ENCODE measurements at places on chromosomes 3 and 15.
A peak's percentile ranks its signal among the peaks of the same experiment; 100 is the strongest.

DNA sequence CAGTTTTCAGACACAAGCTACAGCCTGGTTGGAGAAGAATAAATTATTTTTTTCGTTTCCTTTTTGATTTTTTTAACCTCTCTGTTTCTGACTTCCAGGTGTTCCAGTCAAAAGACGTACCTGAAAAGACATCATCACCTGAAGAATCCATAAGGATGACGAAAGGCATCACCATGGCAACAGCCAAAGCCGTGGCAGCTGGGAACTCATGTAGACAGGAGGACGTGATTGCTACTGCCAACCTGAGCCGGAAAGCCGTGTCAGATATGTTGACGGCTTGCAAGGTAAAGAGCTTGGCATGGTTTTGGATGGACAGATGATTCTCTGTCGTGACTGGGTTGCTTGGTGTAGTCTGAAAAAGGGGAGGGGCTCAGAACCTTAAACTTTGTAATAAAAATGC is 237.0 kb upstream of the TPM1 start:
- DNase-seq, result no peak

DNA sequence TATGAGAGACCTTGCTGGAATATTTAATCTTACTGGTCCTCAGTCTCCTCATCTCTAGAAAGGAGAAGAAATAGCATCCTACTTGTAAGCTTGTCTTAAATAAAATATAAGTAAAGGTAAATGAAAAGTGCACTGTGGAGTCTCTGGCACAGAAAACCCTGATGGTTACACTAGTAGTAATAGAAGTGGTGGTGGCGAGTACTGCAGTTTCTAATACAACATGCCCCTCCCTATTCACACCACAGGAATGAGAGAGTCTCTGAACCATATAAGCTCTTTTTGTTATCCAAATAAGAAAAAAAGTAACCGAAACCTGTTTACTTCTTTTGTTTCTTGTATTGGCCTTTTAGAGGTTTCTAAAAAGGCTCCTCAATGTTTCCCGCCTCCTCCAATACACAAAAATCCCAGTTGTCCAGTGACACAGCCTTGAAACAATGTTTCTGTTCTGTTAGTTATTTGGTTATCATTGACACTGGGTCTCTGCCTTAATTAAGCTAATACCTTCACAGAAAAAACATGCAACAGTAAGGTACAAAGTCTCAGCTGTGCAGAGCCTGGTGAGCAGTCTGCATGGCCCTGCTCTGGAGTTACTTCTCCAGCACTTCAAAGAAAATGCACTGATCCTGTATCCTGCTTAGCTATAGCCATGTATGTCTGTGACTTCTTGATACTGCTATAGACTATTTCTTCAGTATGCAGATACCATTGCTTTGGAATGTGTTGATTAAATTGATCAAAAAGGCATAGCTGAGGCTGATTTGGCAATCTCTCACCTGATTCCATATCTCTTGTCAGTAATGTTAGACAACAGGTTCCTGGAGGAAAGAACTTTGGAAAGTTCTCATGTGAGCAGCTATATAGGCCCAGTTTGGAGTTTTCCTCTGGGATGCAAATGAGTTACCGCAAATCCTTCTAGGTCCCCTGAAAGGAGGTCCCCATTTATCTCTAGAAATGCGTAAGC is 315.6 kb upstream of the IL12A start:
- no peak for DNase-seq

DNA sequence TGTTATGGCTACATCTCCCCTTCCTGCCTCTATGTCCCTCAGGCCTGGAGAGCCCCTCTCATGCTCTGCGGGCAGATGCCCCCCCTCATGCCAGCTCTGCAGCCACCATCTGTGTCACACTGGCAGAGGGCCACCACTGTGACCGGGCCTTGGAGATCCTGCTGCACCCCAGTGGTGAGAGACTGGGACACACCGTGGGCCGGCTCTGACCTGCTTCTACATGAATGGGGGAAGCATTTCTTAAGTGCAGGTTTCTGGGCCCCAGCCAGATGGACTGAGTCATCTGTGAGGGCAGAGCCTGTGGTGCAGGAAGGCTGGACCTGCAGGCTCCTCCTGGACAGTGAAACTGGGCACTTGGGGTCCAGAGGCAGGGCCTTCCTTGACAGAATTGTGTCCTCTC is 4.8 kb downstream of the VWA5B2 start:
- DNase-seq, result peak; percentile 89

- no peak for DNase-seq
Measured at GRCh38 chr3:16181361-16181760, 6.9 kb downstream of the GALNT15 start.

GRCh38 chr15:52735231-52736089 is 54.7 kb downstream of the ONECUT1 start:
- DNase-seq, result peak; percentile 66

DNA sequence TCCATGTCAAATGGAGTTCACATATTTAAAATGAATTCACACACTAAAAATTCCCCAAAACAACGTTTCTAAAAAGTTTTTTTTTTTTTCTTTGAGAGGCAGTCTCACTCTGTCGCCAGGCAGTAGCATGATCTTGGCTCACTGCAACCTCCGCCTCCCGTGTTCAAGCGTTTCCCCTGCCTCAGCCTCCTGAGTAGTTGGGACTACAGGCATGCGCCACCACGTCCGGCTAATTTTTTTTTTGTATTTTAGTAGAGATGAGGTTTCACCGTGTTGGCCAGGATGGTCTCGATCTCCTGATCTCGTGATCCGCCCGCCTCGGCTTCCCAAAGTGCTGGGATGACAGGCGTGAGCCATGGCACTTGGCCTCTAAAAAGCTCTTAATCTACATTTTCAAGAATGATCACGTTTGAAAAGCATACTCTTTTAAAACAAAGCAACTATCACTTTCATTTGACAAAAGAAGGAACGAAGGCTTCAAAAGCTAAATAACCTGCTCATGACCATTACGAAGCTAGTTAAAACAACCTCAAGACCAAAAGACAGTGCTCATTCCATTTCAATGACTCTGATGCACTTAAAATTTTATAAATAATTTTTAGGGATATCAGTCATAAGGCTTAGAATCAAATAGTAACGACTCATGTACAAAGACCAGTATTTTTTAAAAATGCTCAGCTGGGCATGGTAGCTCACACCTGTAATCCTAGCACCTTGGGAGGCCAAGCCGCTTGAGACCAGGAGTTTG is 5.5 kb downstream of the UBE3A start:
- no peak for DNase-seq

DNA sequence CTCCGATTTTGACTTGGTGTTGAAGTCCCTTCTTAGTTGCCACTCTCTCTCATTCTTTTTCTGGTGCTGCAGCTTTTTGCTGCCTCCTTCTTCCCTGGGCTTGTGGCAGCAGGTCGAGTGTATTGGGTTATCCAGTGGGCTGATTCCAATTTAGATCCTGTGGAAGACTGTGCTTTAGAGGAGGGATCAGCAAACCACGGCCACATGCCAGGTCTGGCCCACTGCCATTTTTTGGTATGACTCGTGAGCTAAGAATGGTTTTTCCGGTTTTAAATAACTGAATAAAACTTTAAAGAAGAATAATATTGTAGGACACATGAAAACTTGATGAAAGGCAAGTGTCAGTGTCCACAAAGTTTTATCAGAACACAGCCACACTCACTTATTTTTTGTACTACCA is 330.5 kb downstream of the ROBO2 start:
- peak; percentile 5 for DNase-seq

DNA sequence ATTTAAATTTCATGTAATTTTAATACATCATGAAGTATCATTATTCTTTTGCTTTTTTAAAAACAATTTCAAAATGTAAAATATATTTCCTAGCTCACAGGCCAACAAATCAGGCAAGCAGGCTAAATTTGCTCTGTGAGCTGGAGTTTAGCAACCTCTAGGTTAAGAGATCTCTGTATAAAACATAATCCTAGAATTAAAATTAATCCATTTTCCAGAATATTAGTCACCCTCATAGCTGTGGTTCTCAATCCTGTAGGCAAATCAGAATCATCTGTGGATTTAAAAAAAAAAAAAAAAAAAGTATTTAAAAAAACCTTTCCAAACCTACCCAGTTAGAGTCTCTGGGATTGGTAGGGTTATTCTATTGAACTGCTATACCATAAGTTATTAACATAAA is 209.7 kb downstream of the MINAR1 start:
- DNase-seq, result no peak

DNA sequence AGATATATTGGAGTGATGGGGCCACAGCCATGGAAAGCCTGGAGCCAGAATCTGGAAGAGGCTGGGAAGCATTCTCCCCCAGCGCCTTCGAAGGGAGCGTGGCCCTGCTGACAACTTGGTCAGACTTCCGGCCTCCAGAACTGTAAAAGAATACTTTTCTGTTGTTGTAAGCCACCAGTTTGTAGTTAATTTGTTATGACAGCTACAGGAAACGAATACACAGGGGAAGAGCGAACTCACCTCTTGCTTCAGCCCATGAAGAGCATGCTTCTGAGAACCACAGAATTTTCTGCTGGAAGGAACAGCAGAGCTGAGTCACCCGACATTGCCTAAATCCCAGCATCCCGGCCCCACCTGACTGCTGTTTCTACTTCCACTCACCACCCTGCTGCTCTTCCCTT is 501.7 kb downstream of the SHQ1 start:
- peak; percentile 64 for DNase-seq

DNA sequence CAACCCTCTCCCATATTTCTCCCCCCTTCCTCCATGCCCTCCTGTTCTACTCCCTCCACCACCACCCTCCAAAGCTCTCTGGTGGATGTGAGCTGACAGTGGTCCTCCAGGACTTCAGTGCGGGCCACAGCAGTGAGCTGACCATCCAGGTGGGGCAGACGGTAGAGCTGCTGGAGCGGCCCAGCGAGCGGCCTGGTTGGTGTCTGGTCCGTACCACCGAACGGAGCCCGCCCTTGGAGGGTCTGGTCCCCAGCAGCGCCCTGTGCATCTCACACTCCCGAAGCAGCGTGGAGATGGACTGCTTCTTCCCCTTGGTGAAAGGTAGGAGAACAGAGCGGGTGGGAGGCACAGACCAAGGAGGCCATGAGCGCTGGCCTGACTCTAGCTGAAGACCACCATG is 167.5 kb upstream of the UMPS start:
- DNase-seq, result no peak

- no peak for DNase-seq
Measured at GRCh38 chr15:71142780-71143179, 27.5 kb downstream of the THSD4 start.

GRCh38 chr3:139123377-139124095 is 78.8 kb upstream of the PRR23C start:
- no peak for DNase-seq

- DNase-seq, result no peak
Measured at GRCh38 chr3:149145974-149146373, 16.5 kb downstream of the HPS3 start.

GRCh38 chr3:102354818-102355515 is 79.8 kb upstream of the ZPLD1 start:
- no peak for DNase-seq

DNA sequence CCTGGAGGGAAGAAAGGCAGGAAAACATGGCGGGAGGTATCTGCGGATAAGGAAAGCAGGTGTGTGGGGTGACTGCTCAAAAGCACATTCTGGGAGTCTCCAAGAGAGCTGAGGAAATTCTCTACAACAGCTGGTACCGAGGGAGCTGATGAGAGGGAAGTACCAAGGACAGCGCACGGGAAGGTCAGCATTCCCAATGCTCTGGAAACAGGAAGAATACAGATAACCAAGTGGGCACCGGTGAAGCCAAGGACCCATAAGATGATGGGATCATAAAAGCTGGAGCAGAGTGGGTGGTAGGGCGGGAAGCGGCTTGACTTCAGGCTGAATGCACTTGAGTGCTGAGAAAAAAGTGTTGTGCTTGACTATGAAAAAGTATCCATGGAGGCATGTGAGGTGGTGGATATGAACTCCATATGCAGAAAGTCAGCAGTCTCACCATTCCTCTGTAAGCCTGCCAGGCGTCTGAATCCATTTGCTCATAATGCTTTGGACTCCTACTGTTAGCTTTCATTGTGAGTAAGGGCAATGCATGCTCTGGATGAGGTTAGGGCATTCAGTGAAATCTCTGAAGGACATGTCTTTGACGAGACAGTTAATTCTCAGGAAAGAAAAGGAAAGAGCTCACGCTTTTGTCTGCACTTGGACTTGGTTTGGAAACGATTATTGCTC is 215.5 kb downstream of the NR1D2 start:
- DNase-seq, result peak; percentile 21

- no peak for DNase-seq
Measured at GRCh38 chr15:78208887-78209645, 25.3 kb downstream of the ACSBG1 start.

- no peak for DNase-seq
Measured at GRCh38 chr3:135728007-135728721, 237.4 kb upstream of the PPP2R3A start.

GRCh38 chr3:104402902-104403301 is 963.8 kb upstream of the ALCAM start:
- DNase-seq, result no peak

GRCh38 chr3:61601831-61602230 is 40.5 kb downstream of the PTPRG start:
- DNase-seq, result no peak

DNA sequence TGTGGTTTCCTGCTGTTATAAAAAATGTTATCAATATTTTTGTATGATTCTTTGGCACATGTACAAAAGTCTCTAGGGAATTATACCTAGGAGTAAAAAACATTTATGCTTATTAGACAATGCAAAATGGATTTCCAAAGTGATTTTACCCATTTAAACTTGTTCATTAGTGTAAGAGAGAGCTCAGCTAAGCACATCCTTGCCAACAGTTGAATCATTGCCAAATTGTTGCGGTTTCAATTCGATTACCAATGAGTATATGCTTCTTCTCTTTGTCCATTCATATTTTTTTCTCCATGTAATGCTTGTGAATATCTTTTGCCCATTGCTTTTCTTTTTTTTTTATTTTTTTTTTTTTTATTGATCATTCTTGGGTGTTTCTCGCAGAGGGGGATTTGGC is 17.2 kb downstream of the CASR start:
- DNase-seq, result no peak

DNA sequence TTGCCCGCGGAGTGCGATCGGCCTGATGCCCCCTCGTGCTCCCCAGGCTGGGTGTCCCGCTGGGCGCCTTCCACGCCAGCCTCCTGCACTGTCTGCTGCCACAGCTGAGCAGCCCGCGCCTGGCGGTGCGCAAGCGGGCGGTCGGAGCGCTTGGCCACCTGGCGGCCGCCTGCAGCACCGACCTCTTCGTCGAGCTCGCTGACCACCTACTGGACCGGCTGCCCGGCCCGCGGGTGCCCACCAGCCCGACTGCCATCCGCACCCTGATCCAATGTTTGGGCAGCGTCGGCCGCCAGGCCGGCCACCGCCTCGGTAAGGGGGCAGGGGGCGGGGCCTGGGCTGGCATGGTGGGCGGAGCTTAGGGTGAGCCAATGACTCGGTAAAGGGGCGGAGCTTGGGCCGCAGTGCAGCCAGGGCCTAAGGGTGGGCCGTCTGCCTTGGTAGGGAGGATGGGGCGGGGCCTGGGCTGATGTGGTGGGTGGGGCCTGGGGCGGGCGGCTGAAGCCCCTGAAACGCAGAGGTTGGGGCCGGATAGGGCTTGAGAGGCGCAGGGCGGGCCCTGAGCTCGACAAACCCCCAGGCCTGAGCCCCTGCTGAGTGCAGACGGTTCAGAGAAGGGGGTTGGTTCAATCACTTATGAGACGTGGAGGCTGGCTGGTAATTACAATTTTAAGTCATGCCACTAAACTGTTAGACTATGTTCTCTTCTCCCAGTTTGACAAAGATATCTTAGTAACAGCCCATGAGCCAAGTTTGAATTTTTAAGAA is 13.7 kb downstream of the CAND2 start:
- peak; percentile 96 for DNase-seq

Data from HTR-8/SVneo (cell line).